Lung microvascular endothelial cell (primary cell): ENCODE measurements at places on chromosomes 4 and X. TPM values are rescaled to one million over a fixed set of nuclear protein-coding genes. Genes with fewer than 3 reads are reported as not detected.

DNA sequence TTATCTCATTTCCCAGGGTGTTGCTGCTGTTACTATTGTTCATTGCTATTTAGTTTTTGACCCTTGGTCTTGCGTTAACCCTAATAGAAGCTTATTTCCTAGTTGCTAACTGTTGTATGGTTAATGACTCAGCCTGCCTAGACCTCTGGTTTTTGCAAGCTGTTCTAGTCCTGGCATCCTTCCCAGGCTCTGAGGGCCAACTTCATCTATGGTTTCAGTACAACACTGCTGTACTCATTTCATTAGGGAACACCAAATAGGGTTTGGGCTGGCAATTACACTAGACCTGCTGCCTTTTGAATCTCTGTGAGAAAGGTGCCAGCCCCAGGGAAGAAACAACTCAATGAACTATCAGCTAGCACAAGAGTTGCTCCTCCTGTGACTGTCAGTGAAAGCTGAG, 59.6 kb downstream of the DCX start:
- no peak for DNase-seq

- no peak for DNase-seq
Measured at GRCh38 chrX:9282325-9282724, 182.5 kb upstream of the TBL1X start.

DNA sequence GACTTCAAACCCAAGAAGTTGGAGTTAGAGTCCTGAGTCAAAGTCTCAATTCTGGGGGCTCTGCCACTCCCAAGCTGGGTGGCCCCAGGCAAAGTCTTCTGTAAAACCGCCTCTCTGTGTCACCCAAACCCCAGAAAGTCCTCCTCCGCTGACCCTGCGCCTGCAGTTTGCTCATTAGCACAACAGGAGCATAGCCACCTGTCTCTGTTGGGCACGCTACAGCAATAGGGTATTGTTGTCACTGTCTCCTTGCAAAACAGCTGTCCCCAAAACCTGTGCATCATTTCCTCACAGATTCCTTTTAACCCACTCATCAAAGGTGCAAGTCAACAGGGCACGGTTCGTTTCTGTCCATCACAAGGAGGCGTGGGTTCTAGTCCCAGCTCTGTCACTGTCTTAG, 8.0 kb upstream of the DGAT2L6 start:
- no peak for DNase-seq

Gene ZNF182
- 2.0 and 3.8 TPM in 2 replicates for total RNA-seq

DNA sequence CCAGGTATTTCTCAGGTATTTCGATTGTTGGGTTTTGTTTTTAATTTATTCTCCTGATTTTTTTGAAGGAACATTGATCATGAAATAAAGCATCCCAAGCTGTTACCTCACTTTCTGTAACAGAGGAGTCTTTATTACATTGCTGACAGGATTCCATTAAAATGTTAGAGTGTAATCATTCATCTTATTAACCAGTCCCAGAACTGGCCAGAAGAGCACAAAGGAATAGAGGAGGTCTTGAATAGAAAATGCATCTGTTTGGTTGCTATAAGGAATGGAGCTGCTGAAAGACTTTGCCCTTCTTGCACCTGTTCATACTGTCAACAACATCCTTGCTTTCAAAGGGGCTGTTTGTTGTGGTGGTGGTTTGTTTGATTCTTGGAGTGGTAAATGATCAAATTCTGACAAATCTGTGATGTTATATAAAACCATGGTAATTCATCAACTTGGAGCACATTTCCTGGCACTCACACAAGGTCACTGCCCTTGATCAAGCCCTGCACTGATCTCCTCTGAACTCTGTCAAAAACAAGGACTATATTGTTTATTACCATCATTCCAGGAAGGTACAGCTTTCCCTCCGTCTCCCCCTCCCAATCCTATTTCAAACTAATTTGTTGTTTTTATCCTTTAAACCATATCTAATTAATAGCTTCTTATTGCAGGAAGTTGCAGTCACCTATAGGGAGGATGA, 215.8 kb downstream of the PCDH19 start:
- DNase-seq, result no peak

- no peak for DNase-seq
Measured at GRCh38 chrX:46485897-46486296, 59.3 kb downstream of the ZNF674 start.

- DNase-seq, result no peak
Measured at GRCh38 chr4:26557164-26557563, 26.7 kb upstream of the TBC1D19 start.

- no peak for DNase-seq
Measured at GRCh38 chr4:26145212-26145611, 175.6 kb upstream of the RBPJ start.

GRCh38 chr4:8232748-8233147, 33.7 kb downstream of the SH3TC1 start:
- no peak for DNase-seq

Gene KIF4A
- total RNA-seq, result 1.8 and 6.3 TPM in 2 replicates

Gene BCORL1
- 1.7 and 2.0 TPM in 2 replicates for total RNA-seq

GRCh38 chrX:100652266-100652665, 8.3 kb downstream of the SRPX2 start:
- DNase-seq, result no peak

- peak; percentile 73 for DNase-seq
Measured at GRCh38 chrX:12986886-12987285, 12.0 kb downstream of the TMSB4X start.

Gene UGT8
- total RNA-seq, result not detected in 2 replicates

GRCh38 chr4:140529434-140529833, 5.5 kb downstream of the ELMOD2 start:
- no peak for DNase-seq

Gene NAA11
- total RNA-seq, result not detected in 2 replicates

Gene EVC2
- 6.3 and 10.1 TPM in 2 replicates for total RNA-seq

Gene ATRX
- 41.0 and 53.8 TPM in 2 replicates for total RNA-seq

DNA sequence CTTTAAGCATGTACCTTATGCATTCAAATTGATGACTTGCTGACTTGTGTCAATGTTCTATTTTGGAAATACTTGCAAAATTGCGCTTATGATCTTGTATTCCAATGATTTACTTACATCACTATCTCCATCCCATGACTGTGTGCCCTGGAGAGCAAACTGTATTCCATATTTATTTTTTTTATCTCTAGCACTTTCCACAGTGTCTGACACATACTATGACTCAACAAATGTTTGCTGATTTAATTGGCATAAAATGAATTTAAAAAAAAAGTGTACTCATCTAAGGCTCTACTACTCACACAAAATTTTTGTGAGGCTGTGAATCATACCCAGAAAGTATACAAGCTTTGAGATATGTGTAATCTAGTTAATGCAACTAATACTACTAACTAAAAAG, 1066.8 kb upstream of the ADGRL3 start:
- DNase-seq, result no peak

GRCh38 chr4:178993306-178993705, 1551.1 kb upstream of the AGA start:
- DNase-seq, result no peak

DNA sequence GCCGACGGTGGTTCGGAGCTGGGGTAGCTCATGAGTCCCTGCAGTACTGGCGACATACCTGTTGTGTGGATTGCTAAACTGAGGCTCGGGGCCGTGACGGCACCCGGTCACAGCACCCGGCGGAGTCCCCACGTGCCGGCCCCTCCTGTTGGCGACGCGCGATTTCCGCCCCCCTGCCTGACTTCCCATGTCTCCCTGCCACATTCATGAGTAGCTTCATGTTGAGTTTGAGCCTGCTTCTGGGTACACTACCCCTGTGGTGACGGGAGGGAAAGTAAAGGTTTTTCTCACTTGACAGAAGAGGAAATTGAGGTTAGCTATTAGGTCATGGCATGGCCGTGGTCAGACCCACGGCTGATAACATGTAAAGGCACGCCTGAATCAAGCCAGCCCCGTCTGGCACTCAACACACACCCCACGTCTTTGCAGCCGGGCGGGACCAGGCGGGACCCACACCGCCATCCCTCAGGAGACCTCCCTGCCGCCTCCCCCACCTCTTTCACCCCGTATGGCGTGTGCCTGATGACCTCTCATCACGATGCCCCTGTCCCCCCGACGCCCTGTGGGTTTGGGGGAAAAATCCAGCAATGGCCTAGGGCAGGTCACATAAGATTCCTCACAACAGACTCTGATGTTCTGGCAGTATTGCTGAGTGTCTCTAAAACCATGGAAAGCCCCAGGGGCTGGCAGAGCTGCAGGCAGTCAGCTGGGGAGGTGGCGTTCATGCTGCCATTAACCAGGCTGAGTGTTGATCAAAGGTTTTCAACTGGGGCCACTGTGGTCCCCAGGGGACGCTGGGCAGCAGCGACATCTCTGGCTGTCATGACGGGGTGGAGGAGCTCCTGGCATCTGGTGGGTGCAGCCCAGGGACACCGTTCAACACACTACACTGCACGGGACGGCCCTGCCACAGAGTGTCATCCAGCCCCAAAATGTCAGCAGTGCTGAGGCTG, 29.2 kb downstream of the P2RY8 start:
- no peak for DNase-seq

Gene ZNF41
- total RNA-seq, result 5.2 and 5.8 TPM in 2 replicates

DNA sequence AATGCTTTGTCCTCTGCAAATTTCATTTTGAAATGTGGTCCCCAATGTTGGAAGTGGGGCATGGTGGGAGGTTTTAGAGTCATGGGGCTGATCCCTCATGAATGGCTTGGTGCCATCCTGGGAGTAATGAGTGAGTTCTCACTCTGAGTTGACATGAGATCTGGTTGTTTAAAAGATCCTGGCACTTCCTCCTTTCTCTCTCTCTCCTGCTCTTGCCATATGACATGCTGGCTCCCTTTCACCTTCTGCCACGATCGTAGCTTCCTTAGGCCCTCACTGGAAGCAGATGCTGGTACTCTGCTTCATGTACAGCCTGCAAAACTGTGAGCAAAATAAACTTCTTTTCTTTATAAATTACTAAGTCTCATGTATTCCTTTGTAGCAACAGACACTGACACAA, 262.0 kb downstream of the IL15 start:
- no peak for DNase-seq

Gene P2RY4
- not detected in 2 replicates for total RNA-seq
